D721Med (cell line): ENCODE measurements at places on chromosomes 16 and 17.
A peak's percentile ranks its signal among the peaks of the same experiment; 100 is the strongest.

- no peak for DNase-seq
Observed at GRCh38 chr16:2008009-2008526, 1.6 kb downstream of the ZNF598 start.

- no peak for DNase-seq
Observed at GRCh38 chr17:66920435-66920834, 44.1 kb upstream of the CACNG4 start.

GRCh38 chr17:47252209-47252608 lies 1.4 kb upstream of the ITGB3 start:
- no peak for DNase-seq

DNA sequence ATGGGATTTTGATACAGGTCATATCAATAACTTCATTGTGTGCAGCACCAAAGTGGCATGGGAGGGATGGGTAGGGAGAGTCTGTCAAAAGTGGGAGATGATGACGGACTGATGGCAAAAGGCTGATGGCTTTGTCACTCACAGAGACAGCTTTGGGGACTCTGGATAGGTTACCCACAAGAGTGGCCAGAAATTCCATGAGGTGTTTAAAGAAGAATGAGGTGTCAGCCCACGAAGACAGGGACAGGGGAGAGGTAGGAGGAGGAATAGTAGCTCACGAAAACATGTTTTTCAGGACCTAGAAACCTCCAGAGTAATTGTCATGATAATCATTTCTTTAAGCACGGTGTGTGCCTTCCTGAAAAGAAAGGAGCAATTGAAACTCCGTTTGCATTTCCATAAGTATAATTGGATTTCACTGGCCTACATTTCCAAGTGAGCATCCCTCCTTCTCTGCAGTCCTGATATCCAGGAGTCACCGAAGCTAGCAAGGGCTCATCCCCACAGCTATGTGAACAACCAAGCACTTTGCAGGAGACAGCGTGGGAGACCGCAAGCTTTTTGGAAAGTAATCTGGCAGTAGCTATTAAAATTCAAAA lies 60.0 kb downstream of the HSD17B2 start:
- no peak for DNase-seq

- no peak for DNase-seq
Observed at GRCh38 chr16:63808730-63809129, 1313.1 kb downstream of the CDH11 start.

DNA sequence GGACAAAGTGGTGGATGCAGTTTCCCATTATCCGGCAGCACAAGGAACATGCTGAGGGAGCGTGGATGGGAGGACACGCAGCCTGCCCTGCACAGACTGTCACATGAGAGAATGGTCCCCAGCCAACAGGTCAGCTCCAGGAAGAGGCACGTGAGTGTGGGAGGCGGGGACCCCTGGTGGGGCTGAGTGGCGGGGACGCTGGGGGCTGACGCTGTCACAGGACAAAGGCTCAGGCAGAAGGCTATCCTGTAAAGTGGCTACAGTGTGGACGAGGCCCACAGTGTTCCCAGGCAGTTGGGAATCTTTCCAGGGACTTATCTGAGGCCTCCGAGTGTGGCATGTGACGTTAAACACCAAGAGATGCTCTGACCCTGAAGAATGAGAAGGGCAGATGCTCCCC lies 30.4 kb downstream of the MBTPS1 start:
- DNase-seq: no peak

GRCh38 chr17:56639517-56639916 lies 46.0 kb downstream of the NOG start:
- DNase-seq: no peak

DNA sequence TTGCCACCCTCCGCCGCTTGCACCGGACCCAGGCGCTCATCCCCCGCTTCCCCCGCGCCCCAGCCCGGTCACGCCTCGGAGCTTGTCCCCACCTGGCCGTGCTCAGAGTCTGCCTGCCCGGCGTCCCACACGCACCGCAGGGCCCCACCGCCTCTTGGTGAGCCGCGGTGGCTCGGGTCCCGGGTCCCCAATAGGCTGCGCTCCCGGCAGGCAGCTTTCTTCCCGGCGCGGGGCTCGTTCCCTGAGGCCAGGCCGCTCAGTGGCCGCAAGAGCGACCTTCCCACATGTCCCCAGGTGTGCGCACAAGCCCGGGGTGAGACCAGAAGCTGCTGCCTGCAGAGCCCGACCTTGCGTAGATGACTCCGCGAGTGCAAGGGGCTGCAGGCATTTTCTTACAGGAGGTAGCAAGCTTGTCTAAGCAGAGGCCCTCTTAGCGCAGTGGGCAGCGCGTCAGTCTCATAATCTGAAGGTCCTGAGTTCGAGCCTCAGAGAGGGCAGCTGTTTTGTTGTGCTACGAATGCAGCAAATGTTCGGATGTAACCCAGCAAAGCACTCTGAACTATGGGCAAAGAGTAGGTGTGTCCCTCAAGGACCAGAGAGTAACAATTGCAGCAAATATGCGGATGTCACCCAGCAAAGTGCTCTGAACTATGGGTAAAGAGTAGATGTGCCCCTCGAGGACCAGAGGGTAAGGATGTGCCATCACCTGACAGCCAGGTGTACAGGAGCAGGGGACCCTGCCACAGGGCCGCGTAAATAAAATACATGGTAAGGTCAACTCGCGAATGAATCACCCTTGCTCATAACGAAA lies 15.6 kb downstream of the TLE7 start:
- DNase-seq: peak; percentile 37

DNA sequence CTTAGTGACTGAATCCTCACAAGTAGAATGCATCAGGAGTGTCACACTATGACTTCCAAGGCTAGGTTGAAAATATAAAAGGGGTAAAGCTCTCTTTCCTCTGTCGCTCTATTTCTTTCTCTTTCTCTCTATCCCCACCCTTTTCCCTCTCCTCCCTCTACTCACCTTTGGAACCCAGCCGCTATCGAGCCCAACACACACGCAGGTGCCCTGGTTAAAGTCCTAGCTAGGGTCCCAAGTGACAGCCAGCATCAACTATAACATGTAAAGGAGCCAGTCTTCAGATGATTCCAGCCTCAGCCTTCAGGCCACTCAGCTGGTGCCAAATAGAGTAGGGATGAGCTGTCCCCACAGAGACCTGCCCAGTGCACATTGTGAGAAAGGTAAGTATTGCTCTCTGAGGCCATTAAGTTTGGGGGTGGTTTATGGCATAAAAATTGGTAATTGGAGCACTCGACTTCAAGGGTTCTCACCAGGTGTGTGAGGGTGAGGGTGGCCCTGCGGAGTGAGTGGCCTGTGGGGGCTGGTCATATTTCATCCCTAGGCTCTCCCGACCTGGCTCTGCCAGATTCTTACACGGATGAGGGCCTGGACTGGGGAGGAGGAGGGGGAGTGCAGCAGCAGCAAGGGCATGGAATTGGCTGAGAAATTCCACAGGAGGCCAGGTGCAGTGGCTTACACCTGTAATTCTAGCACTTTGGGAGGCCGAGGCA lies 14.9 kb upstream of the C16orf54 start:
- DNase-seq: no peak

- no peak for DNase-seq
Observed at GRCh38 chr17:55770196-55770870, 19.5 kb downstream of the PCTP start.

GRCh38 chr16:11128211-11129141 lies 127.5 kb downstream of the SOCS1 start:
- no peak for DNase-seq

DNA sequence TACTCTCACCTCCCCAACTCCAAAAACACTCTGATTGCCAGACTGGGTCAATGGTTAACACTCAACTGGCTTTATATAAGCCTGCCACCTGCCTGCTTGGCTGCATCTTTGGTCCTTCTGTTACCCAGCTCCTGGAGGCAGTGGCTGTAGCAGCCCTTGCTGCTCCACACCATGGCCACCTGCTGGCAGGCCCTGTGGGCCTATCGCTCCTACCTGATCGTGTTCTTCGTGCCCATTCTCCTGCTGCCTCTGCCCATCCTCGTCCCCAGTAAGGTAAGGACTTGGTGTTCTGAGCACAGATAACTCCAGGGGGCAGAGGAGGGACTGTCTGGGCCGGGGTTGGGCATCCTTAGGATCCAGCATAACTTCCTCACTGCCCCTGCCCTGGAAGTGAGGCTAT lies at the start of gene SLC13A2:
TSS of gene SLC13A2 (plus strand) at position 103 of the 400 bp plus-strand sequence. CDS start at position 172, 69 bp downstream.
- DNase-seq: no peak

DNA sequence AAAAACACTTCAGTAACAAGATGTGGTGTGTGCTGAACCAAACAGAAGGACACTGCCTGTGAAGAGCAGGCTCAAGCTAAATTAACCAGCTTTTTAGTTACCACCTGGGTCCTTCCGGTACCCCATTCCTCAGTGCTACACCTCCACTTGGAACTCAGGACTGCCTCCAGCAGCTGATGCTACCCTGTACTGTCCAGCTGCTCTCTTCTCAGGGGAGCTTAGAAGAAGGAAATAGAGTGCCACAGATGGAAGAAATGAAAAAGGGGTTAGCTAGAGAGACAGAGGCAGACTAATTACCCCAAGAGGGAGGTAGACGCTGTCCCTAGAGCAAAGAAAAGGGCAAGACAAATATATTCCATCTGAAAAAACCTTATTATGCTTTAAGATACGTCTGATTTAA lies 5.7 kb downstream of the MED13 start:
- DNase-seq: no peak

DNA sequence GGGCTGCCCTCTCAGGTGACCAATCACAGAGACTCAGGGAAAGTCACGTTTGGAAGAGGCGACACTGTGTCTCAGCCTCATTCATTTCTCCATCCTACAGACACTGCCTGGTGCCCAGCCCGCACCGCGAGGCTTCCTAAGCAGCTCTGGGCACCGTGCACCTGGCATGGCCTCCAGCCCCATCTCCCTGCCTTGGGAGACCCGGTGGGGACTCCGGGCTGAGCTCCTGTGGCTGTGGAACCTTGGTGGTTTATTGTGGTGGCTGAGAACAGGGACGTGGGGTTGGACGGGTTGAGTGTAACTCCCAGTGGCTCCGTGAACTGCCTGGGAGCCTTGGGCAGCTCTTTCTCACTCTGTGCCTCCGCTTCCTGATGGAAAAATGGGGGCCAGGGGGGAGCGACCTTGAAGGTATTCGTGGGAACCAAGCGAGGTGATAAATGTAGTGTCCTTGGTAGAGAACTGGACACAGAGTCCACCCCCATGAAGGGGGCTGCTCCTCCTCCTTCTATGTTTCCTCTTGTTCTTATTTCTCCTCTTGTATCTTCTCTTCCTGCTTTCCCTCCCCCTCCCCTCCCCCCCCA lies 215.4 kb downstream of the SEC14L1 start:
- DNase-seq: no peak

GRCh38 chr17:56030009-56030624 lies 123.2 kb upstream of the ANKFN1 start:
- no peak for DNase-seq

GRCh38 chr16:83720981-83721380 lies 86.8 kb upstream of the HSBP1 start:
- no peak for DNase-seq

DNA sequence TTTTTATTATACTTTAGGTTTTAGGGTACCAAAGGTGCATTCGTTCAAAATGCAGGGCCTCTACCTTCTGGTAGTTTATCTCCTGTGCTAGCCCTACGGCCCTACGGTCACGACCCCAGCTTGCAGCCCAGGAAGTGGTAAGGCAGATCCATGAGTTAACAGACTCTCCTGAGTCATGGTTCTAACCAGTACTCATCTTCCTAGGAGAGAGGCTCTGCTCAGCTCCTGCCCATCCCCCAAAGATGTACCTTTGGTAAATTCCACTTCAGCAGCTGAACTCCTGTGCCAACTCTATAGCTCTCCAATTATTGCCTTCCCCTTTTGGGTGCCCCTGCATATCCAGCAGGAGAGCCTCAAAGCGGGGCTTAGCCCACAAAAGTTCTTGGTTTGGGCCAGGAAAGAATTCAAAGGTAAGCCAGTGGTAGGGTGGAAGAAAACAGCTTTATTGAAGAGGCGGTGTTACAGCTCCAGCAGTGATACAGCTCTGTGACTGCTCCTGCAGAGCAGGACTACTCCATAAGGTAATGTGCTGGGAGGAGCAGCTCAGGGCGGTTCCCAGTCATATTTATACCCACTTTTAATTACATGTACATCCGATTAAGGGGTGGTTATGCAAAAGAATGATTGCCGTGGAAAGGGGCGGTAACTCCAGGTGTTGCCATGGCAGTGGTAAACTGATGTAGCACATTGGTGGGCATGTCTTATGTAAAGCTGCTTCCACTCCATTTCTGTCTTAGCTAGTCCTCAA lies 241.4 kb downstream of the PMP22 start:
- DNase-seq: no peak

DNA sequence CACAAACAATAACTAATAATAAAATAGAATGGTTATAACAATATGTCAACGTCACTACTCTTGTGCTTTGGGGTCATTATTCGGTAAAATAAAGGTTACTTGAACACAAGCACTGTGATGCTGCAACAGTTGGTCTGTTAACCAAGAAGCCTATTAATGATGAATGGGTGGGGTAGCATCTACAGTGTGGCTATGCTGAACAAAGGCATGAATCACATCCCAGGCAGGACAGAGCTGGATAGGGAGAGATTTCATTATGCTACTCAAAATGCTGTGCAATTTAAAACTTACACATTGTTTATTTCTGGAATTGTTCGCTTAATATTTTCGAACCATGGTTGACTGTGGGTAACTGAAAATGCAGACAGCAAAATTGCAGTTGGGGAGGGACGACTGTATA lies 9.1 kb upstream of the HS3ST2 start:
- no peak for DNase-seq

DNA sequence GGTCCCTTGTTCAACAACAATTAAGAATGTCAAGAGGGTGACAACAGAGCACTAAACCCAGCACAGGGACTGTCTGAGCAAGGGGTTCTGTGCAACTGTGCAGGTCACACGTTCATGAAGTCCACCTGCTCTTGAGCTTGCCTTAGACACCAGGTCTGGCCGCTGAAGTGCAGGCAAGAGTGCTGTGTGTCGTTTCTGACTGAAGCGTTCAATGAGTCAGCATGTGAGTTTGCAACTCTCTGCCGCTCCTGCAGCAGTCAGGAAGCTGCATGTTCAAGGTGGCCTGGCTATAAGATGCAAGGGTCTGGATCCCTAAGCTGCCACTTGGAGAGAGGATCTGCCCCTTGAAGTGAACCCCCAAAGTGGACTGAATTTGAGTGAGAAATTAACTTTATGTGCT lies 332.7 kb upstream of the HSBP1 start:
- no peak for DNase-seq

GRCh38 chr16:86899757-86900156 lies 321.4 kb downstream of the FOXL1 start:
- DNase-seq: no peak

- DNase-seq: no peak
Observed at GRCh38 chr17:35799942-35800341, 4.5 kb upstream of the MMP28 start.
